DMS 273 treated with DMSO at 0.1 percent for 48 hours (cell line): ENCODE measurements at places on chromosomes 6 and 20.

DNA sequence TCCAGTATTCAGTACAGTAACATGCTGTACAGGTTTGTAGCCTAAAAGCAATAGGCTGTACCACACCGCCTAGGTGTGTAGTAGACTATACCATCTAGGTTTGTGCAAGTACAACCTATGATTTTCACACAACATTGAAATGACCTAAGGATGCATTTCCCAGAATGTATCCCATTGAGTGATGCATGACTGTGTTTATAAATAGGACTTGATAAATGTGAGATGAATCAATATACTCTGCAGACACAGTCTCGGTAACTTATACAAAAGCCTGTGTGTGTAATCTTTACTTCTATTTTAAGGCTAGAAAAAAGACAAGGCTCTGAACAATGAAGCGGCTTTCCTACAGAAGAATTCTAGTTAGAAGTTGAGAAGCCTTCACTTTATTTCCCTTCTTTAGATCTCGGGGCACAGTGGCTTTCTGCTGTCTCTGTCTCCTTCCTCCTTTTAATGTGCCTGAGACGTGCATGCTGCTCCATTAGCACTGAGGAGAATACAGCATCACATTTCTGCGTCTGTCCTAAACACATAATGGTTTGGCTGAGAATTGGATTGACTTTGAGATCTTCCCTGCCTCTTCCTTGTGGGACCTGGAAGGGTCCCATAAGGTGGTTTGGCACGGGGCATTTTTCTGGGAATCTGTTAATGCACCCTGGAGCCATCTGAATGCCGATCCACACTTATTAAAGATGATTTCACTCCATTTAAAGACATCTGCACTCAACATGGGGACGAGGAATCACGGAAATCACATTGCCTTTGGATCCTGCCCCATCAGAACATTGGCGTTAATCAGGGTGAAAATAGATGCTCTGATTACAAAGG lies 112.5 kb downstream of the SCML4 start:
- DNase-seq = no peak

- no peak for DNase-seq
These were observed 7.1 kb downstream of the CD93 start for GRCh38 chr20:23079016-23079351.

DNA sequence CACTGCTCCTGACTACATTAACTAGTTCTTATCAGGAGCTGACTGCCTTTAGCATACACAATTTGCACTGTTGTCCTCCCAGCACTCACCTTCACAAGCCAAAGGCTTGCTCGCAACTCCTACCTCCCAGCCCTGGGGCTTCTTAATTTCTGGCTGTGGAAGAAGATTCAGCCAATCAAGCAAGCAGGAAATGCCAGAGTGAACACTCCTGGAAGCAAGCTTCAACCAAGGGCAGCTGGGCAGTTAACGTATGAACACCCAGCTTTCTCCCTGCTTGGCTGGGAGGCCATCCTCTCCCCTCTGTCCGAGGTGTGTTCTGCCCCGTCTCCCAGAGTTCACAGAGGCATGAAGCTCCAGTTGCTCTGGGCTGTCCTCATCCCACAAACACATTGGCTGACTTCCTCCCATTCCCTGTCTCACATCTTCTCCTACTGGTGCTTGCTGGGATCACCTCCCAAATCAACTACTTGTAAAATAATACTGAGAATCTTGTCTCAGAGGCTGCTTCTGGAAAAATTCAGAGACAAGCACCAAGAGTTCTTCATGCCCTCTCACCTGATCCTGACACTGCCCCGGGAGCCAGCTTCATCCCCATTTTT lies 15.3 kb upstream of the SRSF6 start:
- no peak for DNase-seq

DNA sequence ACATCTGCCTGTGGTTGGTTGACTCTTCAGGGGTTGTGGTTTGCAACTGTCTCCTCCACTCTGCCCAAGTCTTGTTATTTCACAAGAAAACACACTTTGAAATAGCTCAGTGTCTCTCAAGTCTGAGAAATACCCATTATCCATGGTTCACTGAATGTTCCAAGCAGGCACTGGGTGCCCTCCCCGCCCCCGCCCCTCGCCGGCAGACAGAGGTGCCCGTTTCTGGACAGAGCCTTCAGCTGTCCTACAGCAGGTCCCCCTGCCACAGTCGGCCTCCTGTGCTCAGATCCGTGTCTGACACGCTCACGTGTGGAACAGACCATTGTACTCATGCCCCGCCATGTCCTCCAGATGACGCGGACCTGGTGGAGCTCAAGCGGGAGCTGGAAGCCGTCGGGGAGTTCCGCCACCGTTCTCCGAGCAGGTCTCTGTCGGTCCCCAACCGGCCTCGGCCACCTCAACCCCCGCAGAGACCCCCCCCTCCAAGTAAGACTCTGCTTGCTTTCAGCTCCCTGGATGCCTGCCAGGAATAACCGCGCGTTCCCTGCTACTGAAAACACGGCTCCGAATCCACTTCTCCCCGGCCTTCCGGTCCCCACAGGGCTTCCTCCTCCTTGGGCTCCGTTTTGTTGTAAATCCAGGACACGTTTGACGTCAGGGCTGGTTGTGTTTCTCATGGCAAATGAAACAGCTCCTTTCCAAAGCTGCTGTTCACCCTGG lies 81.4 kb downstream of the SERAC1 start:
- no peak for DNase-seq

- no peak for DNase-seq
These were observed 380.3 kb upstream of the ARID1B start for GRCh38 chr6:156396791-156397418.

DNA sequence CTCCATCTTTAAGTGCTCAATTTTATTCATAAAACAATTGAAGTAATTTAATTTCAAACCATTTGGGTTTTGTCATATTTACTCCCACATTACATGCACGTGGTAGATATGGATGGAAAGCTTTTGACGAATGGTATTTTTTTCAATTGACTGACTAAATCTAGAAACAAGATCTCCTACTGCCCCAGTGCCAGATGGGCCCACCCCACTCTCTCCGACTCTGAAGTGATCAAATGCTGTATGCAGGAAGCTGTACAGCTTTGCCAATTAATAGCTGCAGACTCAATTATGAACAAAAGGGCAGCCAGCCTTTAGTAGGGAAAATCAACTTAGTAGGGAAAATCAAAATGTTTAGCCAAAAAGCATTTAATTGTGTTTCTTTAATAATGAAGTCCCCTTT lies 46.2 kb downstream of the PACRG start:
- no peak for DNase-seq

DNA sequence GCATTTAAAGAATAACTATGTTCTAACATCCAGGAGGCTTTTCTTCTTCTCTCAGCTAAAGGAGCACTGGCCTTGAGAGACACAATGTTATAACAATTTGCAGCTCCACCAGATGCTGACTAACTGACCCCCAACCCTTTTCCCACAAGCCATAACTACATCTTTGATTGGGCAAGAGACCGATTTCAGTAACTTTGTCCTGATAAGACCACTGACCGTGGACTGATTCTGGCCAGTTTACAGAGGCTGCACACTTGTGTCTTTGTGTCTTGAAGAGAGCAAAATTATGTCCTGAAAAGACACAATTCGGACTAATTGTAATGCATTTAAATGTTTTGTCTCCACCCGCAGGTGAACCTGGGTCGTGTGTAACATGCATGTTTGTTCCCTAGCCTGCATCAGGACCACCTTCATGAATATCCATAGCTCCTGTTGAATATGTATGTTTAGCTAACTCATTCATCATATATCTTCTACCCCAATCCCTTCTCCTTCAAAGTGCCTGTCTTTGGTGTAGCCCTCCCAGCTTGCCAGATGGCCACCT lies 22.3 kb downstream of the ABRACL start:
- no peak for DNase-seq

DNA sequence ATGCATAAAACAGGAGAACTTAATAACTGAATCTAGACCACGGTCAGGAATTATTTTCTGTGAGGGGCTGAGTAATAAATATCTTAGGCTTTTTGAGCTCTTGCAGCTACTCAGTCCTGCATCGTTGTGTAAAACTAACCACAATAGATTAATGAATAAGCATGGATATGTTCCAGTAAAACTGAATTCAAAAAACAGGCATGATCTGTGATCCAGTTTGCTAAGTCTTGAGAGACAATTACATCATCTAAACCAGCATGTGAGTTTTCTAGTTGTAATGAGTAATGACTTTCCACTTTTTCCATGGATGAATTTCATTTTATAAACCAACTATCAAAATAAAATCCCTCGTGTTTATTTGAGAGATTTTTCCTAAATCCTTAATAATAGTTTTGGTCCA lies 336.8 kb downstream of the RFPL4B start:
- no peak for DNase-seq

DNA sequence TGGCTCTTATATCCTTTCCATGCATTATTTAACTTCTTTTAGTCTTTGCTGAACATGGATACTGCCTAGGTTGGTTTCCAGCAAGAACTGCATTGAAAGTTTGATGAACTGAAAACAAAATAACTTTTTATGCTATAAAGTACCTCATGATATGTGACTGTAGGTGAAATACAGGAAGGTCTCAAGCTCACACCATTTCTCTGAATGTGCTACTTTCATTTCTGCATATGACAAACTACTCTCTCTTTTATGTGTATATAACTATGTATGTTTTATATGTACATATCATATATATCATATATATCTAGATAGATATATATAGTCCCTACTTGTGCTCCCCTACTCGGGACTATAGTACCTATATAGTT lies 65.9 kb downstream of the AIG1 start:
- DNase-seq = no peak

DNA sequence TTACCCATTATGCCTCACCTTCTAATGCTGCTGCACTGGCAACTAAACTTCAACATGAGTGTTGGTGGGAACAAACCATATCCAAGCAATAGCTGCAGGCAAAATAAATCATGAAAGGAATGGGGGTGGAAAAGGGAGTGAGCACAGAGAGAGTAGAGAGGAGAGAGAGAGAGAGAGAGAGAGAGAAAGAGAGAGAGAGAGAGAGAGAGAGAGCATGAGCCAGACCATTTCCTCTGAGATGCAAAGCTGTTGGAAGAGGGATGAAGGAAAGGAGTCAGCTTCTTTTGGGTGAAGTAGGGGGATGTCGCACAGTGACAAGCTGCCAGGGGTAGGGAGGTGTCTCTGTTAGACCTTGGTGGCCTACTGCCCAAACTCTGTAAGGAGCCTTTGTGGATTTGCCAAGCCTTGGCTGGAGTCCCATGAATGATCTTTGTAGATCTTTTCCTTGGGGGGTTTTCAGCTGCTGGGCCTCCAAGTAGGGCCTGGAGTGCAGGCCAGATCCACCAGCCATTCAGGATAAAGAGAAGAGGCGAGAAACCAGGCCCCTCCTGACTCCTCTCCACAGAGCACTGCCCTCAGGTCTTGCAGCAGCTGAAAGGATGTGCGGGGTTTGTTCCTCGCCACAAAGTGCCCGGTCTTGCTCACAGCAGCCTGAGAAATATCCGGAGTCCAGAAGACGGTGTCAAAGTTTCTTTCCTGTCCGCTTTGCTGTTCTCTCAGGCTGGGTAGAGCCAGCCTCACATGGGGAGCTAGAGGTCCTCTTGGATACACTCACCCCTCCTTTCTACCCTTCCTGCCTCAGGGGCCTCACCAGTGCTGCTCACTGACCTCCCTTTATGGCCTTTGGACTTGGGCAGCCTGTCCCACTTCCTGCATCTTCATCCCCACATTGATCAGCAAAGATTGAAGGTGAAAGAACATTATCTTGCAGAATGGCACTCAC lies 17.8 kb downstream of the BTBD3 start:
- DNase-seq = no peak

- DNase-seq = no peak
These were observed 7.8 kb upstream of the RGS17 start for GRCh38 chr6:153138930-153139329.

GRCh38 chr20:58514321-58515232 lies 622 bp downstream of the APCDD1L start:
- DNase-seq = no peak

GRCh38 chr6:87082160-87082721 lies 12.7 kb downstream of the CGA start:
- no peak for DNase-seq

DNA sequence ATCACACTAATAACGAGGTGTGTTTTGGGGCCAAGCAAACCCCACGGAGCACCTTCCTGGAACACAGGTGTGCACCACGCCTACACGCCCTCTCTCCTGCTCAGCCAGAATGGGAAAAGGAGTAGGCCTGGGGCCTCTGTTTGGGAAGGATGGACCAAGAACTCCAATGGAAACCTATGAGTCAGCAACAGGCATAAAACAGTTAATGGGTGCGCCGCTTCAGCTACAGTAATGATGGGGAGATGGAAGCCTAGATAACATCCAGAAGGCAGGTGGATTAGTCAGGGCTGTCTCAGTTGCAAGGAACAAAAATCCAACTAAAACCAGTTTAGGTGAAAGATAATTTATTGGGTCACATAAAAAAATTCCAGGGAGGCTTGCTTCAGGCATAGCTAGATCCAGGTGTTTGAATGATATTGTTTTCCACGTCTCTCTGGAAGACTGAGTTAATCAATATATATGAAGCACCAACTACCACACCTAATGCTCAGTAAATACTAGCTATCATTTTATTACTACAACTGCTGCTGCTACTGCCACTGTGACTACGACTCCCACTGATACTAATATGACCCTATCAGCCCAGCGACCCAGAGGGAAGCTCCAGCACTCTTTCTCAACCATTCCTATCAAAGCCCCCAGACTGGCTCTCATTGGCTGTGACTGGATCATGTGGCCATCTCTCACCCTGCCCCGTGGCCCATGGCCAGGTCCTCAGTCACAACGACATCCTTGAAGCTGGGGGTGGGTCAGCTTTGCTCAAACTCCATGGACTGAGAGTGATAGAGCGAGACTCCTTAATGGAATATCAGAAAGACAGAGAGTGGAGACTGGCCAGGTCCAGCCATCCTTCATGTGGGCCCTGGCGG lies 155.2 kb upstream of the PTPN1 start:
- DNase-seq = no peak

DNA sequence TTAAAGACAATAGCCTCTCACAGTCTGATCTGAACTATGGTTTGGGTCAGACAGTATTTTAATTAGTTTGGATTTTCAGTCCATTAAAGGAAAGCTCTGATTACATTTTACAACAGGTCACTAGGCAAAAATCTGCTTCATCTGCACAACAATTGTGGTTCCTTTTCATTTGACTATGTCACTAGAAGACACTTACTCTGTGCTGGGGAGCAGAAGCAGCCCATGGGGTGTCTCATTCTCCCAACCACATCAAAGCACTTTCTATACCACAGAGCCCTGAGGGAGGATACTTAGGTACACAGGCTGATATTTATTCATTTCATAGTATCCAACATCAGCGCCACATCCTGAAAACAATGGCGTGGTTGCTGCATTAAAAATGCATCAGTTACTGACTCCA lies 36.6 kb upstream of the HDAC2 start:
- no peak for DNase-seq

- DNase-seq = no peak
These were observed 68.2 kb downstream of the FAM120B start for GRCh38 chr6:170374571-170375444.

GRCh38 chr20:373171-373890 lies 7.2 kb upstream of the TRIB3 start:
- DNase-seq = no peak

DNA sequence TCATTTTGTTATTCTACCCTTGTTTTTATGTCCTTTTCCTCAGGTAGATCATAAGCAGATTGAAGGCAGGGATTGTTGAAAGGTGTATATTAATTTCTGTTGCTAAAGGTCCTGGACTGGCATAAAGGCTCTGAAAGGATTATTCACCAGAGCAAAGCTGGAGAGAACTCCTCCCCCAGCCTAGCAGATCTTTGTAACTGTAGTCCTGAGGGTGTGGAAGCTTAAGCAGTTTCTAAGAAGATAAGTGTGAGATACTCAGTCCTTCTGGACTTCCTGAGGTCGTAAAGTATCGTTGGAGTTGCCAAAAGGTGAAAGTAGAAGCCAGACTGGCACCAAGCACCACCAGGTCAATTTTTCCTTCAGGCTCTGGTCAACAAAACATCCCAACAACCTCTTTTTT lies 24.2 kb downstream of the CGA start:
- no peak for DNase-seq
